ENCODE measurements at places on chromosomes 16 and 17. TPM values are rescaled to one million over a fixed set of nuclear protein-coding genes. Genes with fewer than 3 reads are reported as not detected.

- DNase-seq, result no peak
These were observed 366.3 kb downstream of the WWOX start for GRCh38 chr16:78465730-78466129.

DNA sequence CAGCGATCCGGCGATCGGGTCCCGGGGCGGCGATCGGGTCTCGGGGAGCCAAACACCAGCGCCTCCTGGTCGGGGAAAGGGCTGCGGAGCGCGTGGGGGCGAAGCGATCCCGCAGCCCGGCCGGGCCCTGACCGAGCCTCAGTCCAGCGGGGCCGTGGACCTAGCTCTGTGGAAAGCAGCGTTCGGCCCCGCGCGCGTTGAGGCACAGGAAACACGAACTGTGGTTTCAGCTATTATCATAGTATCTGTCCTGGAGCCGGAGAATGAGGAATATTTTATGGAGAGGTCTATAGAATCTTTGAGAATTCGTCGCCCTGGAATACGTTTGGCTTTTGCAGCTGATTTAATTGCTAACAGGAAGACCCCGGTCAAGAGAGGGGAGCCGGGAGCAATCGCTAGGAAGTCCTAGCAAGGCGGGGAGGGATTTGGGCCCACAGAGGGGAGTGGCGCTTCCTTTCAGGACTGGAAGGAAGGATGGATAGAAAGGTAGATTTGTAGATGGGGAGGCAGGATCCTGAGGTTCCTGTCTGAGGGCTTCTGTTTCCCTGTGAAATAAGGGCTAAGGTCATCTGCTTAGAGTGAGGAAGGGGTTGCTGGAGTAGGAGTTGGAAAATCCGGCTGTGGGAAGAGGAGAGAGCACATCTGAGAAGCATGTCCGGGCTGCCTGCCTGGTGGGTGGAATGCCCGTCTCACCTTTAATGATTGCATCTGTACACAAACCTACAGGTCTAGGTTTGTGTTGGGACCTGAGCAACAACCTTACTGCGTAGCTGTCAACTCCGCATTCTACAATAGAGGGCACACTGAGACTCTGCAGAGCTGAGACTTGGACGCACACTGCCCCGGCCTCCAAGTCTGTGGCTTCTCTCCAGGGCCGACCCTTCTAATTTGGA lies 770 bp downstream of the CCNF start:
- peak; percentile 82 for DNase-seq

The TP53TG3F gene
- not detected for total RNA-seq

GRCh38 chr16:89969741-89970410 lies 21.3 kb downstream of the DEF8 start:
- DNase-seq, result no peak

DNA sequence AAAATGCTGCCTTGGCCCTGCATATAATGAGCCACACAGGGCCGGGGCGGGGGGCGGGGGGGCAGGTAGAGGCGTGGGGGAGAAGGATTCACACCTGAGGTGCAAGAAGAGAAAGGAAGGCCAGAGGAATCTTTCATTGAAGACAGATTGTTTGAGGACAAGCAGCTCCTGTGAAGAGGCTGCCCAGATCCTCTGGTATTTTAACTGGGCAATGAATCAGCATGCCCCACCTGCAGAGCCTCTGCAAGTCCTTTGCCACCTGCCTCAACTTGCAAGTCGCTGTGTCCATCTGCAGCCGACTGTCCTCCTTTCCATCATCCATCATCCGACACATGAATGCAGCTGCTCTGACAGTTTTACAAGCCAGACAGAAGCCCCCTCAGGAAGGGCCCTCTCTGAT lies 1.2 kb upstream of the SOST start:
- no peak for DNase-seq

The ESRP2 gene
- total RNA-seq, result 71.0 TPM

DNA sequence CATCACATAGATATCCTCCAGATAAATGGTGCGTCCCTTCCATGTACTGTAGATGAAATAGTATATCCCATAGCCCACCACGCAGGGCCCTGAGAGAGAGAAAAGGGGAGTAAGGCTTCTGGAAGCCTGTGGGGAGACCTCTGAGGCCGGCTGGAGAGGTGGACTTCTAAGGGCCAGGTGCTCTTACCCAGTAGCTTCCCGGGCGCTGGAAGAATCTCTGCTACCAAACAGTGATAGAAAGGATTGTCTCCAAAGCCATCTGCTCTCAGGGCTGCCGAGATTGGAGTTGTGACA lies 718 bp downstream of the SAT2 start:
- DNase-seq, result no peak

GRCh38 chr16:57852189-57852588 lies 49.9 kb upstream of the KIFC3 start:
- no peak for DNase-seq

DNA sequence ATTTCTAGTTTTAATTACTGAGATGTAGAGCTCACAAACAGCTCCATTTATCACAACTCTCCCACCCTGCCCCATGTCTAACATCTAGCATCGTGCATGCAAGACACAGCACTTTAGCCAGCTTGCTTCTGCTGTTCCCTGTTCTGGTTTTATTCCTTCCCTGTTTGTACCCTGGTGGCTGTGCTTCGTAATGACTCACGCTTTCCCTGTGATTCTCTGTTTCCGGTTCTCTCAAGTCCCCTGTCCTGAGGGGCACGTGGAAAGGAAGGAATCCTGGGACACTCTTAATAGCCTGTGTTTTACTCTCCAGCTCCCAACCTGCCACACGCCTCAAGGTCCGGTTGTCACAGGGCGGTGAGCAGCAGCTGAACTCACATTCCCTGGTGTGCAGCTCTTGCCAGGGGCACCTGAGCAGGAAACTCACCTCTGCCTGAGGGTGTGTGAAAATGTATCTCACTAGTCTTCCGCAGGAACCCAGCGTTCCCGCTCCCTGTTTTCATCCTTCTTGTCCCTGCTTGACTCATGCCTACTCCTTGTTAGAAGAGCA lies 10.6 kb downstream of the SHISA6 start:
- no peak for DNase-seq

DNA sequence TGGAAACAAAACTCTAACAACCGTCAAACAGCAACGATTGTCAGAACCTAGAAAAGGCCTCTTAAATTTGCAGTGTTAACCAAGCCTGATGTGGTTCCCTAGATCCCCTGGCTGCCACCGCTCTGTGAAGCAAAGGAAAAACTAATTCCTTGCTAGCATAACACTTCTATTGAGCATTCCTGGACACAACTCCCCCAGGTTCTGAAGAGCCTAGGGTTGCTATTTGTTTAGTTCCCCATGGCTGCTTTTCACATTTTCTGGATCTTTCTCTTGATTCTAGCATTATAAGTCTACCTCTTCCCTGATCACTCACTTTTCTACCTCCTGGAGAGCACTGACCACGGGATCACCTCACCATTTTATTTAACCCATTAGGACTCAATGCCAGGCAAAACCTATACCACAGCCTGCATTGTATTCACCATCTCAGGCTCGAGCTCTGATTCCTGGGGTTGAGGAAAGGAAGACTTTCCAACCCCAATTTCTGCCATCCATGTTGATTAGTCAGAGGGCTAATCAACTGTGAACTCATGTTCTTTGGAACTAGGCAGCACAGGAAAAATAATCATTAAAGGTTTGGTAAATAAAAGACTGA lies 692 bp upstream of the KCNJ16 start:
- DNase-seq, result no peak

GRCh38 chr17:72266112-72266775 lies 145.4 kb downstream of the SOX9 start:
- no peak for DNase-seq

The TMC6 gene
- 64.8 TPM for total RNA-seq

The KRTAP2-2 gene
- total RNA-seq, result not detected

The SLC16A13 gene
- 2.0 TPM for total RNA-seq
